ENCODE measurements at places on chromosomes 13 and 19.

DNA sequence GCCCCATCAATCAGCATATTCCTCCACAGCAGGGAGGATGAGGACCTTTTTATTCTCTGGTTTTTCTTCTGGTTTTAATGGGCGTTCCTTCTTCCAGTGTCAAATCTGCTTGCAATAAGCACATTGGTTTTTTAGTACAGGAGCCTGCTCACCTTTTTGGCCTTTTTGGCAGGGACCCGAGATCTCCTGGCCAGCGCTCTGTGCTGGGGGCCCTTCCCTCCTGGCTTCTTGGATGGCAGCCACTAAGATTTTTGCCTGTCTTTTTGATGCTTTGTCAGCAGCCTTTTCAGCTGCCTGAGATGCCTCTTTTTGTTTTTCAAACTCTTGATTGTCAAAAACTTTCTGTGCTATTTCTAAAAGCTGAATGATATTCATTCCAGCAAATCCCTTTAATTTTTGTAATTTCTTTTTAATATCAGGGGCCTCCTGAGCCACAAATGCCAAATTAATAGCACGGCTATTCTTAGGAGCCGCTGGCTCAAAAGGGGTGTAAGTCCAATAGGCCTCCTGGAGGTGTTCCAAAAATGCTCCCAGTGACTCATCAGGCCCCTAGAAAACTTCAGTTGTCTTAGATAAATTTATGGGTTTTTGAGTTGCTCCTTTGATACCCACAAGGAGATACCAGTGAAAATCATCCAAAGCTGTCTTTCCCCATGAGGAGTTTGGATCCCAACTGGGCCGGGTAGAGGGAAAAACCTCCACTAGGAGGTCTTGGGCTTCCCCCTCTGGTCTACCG is 73.0 kb downstream of the ZNF100 start:
- no peak for DNase-seq

GRCh38 chr13:98677398-98677797 is 75.1 kb downstream of the SLC15A1 start:
- no peak for DNase-seq

DNA sequence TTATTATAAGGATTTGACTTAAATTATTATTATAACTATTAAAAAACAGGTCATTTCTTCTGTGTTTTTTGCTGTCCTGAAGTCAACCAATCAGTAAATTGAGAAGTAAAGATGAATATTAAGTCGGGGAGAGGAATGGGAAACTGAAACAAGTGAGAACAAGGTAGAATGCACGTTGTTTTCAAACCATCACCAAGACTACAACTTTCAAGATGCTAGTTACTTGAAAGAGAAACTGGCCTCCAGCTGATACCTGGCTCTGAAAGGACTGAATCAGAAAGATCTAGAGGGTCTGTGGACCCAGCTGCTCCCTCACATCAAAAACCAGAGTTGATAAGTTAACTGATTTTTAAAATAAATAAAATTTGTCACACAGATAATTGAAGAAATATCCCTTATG is 1301.5 kb upstream of the ATXN8OS start:
- DNase-seq = no peak

GRCh38 chr19:18254546-18255503 is 19.4 kb downstream of the IQCN start:
- no peak for DNase-seq

DNA sequence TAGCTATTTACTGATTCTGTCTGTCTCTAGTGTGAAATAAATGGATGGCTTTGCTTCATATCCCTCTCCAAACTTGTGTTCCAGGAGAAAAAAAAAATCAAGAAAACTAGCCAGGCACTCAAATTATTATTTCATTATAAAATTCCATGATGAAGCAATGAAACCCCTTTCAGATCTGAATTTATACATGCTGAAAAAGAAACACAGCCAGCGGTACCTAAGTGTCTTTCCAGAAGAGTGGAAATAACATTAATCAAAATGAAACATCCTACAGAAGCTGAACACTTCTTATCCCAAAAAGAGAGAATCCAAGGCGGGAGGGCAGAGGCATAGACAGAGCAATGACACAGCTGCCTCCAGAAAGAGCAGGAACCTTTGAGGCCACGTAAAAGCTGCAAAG is 15.9 kb downstream of the ENOX1 start:
- no peak for DNase-seq

- DNase-seq = peak; percentile 37
These were observed 12.5 kb upstream of the ACTN4 start for GRCh38 chr19:38634757-38635482.

DNA sequence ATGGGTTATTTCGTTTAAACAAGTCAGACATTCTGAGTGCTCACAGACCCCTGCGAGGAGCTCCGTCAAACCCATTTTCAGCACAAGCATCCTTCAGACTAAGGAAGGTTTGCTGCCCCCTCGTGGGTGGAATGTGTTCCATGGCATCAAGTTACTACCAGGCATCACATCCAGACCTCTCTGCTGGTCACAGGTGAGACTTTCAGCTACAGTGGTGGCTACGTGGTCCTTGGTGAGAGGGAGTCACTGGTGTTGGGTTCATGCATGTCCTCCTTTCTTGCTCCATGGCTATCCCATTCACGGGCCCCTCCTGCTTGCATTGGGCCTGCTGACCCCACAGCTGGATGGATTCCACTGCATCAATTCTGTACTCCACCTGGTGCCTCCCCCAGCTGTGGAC is 9.1 kb upstream of the LILRB5 start:
- peak; percentile 53 for DNase-seq

DNA sequence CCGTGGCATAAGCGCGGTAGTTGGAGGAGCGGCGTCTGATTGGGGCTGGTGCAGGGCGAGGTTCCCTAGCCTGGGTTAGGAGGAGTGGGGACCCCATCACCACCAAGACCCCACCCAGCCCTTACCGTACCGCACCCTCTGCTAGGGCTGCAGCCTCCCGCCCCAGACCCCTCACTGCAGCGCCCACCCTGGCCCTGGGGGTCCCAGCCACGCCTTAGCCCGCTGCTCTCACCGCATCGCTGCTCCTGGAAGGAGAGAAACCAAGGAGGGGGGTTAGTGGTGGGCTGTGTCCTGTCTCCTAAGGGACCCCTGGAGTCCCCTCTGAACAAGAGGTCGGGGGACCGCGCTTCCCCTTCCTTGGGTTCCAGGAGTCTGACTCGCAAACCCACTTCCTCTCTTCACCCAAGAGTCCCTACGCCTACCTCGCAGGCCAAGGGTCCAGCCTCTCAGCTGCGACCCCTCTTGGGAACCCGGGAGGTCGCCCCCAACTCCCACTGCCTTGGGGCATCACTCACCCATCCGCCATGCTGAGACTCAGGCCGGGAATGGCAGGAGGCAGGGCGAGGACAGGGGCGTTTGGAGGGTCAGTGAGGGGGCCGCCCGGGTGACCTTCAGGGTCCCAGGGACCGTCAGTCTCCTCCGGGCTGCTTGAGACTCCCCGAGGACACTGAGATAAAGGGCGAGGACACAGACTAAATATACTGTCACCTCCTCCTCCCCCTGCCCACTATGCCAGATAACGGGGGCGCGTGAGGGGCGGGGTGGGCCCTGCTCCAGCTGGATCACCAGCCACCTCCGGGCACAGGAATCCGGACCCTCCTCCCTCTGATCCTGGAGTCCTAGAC is at the start of gene TNNI3:
TNNI3 (minus strand) TSS at position 669 of the 845 bp plus-strand sequence; CDS start at position 526, 143 bp downstream.
- no peak for DNase-seq

- no peak for DNase-seq
These were observed 29.3 kb downstream of the STARD13 start for GRCh38 chr13:33256148-33256840.

DNA sequence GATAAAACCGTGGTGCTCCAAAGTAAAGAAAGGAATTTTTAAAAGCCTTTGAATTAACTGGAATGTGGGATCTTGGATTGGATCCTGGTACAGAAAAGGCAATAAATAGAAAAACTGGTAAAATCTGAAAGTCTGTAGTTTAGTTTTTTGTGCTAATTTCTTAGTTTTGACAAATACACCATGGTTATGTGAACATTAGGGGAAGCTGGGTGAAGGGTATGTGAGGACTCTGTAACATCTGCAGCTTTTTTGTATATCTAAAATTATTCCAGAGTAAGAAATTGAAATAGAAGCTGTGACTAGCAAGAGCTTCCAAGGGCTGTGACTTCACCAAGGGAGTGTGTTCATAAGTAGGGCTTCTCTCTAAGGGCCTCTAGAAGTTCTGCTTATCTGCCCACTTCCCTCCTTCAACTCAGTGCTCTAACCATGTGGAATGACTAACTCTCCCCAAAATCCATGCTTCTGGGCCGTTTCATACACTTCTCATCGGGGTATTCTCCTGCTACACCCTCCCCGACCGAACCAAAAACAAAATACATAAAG is 26.5 kb downstream of the ARHGAP35 start:
- DNase-seq = peak; percentile 51

- no peak for DNase-seq
These were observed 52.0 kb downstream of the KLF2 start for GRCh38 chr19:16376649-16377048.

DNA sequence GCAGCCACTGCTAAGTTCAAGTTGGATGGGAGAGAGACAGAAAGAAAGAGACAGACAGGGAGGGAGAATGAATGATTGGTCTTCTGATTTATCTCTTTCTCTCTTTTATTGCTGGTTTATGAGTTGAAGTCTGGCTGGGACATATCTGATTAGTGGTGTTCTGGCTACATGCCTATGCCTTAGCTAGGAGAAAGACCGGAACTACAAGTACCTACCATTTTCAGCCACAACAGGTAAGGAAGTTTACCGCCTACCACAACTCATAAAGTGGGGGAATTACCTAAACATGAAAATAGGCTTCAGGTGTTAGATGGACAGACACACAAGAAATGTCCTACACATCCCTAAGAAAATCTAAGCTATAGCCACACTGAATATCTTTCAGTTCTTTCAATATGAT is 36.6 kb upstream of the GPC6 start:
- no peak for DNase-seq

DNA sequence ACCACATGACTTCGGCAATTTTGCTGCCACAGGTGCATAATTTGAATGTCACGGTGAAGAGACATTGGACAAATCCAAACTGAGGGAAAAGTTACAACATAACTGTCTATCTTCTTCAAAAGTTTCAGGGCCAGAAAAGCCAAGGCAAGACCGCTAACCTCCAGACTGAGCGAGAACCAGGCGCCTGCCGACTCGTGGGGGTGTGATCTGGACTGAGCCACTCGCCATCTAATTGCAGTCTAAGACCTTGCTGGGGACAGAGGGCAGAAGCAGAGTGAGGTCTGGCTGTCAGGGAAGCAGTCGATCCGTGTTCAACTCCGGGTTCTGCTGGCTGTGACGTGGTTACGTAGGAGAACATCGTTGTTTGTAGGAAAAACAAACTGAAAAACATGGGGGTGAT is 88.6 kb downstream of the SPACA7 start:
- DNase-seq = no peak

- no peak for DNase-seq
These were observed 50.0 kb upstream of the TMTC4 start for GRCh38 chr13:100724568-100724967.

DNA sequence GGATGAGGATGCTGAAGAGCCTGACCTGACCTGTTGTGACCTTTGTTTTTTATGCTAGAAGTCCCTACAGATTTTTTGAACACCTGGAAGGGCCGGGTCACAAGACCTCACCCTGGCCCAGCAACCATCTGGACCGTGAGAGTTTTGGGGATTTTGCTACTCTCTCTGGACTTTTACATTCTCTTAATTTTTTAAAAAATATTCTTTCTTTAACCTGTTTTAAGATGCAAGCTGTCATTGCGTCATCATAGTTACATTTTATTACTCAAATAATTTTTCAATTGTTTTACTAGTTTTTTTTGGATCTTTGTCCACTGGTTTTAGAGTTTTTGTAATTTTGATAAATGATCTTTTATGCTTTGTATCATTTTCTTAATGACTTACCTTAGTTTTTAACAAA is 7.5 kb downstream of the DKKL1 start:
- no peak for DNase-seq

GRCh38 chr13:33512880-33513554 is 227.5 kb upstream of the STARD13 start:
- DNase-seq = no peak

DNA sequence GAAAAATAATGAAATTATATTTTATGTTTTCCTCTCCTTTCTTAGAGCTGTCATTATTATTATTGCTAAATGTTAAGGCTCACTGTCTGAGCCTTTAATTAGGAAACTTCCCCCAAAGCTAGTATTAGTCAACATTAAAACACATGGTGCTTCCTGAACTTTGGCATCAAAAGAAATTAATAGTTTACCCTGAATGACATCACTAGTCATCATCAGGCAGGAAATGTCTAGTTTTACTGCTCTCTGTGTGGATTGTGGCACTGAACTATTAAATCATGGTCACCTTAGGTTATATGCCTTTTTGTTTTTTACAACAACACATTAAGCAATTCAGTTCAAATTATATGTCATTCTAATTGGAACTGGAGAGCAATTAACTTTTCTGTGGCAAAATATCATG is 595.5 kb downstream of the SLITRK1 start:
- no peak for DNase-seq

GRCh38 chr13:93316841-93317240 is 90.2 kb downstream of the GPC6 start:
- DNase-seq = no peak

GRCh38 chr13:60869225-60869624 is 472.2 kb downstream of the TDRD3 start:
- DNase-seq = no peak

GRCh38 chr13:31675440-31675953 is 63.8 kb upstream of the RXFP2 start:
- DNase-seq = peak; percentile 37

DNA sequence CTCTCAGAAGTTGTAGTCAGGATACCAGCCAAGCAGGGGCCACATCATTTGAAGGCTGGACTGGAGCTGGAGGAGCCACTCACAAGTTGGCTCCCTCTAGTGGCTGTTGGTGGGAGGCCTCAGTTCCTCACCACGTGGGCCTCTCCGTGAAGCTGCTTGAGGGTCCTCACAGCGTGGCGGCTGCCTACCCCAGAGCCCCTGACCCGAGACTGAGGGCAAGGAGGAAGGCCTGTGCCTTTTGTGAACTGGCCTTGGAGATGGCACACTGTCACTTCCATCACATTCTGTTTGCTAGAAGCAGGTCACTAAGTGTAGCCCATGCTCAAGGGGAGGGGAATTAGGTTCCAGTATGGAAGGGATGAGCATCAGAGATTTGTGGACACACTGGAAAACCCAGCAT is 14.6 kb downstream of the GNA11 start:
- DNase-seq = peak; percentile 27

- no peak for DNase-seq
These were observed 98.2 kb downstream of the OLFM4 start for GRCh38 chr13:53126841-53127245.

- DNase-seq = no peak
These were observed 29.1 kb upstream of the HOMER3 start for GRCh38 chr19:18969931-18970659.

DNA sequence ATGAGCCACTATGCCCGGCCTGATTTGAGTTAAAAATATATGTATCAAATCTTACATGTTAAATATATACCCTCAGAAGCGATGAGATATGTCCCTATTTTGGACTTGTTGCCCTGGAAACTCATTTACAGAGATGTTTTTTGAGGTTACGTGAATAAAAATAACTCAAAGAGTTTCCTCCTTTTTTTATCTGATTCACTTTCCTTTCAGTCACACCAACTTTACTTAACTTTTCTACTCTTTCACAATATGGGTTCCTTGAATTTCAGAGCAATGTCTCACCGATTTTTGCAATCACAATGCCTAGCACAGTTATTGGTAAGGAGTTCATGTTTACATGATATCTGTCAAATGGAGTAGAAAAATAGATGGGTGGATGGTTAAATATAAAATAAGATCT is 2.3 kb downstream of the OR7C2 start:
- DNase-seq = peak; percentile 7

Measured in NCI-H226 (cell line).